Activated T-helper 2 cell treated with anti-CD3 and anti-CD28 coated beads, Interferon-gamma antibody, Interleukin-2, Interleukin-4, amounts not matched to agents 10 μg/mL and 5 μg/mL and 100 μg/mL, durations not matched to agents 14 hours and 24 hours and 36 hours (primary cell): ENCODE measurements at places on chromosomes 12 and 14. TPM values are rescaled to one million over a fixed set of nuclear protein-coding genes. Genes with fewer than 3 reads are reported as not detected.

DNA sequence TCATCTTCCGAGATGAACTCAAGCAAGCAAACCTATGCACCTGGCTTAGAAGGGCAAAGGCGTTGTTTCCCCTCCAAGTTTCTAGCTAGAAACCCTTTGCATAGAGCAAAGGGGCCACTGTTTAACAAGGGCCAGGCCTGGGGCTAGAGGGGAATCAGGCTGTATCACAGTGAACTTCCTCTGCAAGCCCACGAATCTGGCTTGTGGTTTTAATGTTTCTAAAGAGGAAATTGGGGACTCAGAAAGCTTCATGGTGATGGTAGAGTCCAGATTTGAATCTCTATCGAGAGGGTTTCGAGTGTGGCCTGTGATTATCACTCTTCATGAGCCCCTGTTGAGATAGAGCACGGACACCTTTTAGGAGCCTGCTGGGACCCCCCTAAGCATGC lies 189.9 kb downstream of the VRK1 start:
- no peak overlapping the region for H3K4me3 ChIP-seq
- H3K27ac ChIP-seq = no peak overlapping the region
- H3K27me3 ChIP-seq = peaks cover 2% of the 10 kb centered on the region

GRCh38 chr12:112112409-112113133 lies 4.0 kb upstream of the NAA25 start:
- H3K27me3 ChIP-seq = no peaks in the 10 kb centered on the region
- no peak overlapping the region for H3K4me3 ChIP-seq
- H3K27ac ChIP-seq = no peak overlapping the region
- H3K36me3 ChIP-seq = peaks cover 4% of the 10 kb centered on the region
- H3K4me1 ChIP-seq = peaks cover 28% of the 10 kb centered on the region

- H3K27ac ChIP-seq = no peak overlapping the region
- no peak for DNase-seq
- H3K4me1 ChIP-seq = no peaks in the 10 kb centered on the region
- H3K4me3 ChIP-seq = no peak overlapping the region
- H3K27me3 ChIP-seq = peaks cover 1% of the 10 kb centered on the region
Observed at GRCh38 chr12:125222876-125223275, 157.6 kb downstream of the AACS start.

Gene OR4Q2
- total RNA-seq = not detected in 2 replicates

Gene TEDC1
- total RNA-seq = 38.2 and 42.6 TPM in 2 replicates

Gene AICDA
- total RNA-seq = not detected in 2 replicates
